SK-N-DZ (cell line): ENCODE measurements at places on chromosomes 6 and 20.

GRCh38 chr6:32857156-32857891, 3.3 kb downstream of the PSMB9 start:
- DNase-seq, result no peak

- no peak for DNase-seq
Observed at GRCh38 chr20:1232286-1233111, 6.7 kb downstream of the RAD21L1 start.

DNA sequence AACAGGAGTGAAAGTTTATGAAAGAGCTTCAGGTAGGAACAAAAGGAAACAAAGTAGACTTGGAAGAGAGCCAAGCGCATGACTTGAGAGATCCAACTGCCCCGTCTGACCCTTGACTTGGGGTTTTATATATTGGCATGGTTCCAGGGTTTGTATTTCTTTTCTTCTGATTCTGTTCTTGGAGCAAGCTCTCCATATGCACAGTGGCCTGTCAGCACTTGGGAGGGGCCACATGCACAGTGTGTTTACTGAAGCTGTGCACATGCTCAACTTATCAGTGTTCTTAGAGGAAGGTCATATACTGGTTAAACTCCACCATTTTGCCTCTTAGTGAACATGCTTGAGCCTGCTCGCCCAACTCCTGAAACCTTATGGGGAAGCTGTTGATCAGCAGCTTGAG, 953.7 kb downstream of the TFAP2A start:
- DNase-seq, result no peak

DNA sequence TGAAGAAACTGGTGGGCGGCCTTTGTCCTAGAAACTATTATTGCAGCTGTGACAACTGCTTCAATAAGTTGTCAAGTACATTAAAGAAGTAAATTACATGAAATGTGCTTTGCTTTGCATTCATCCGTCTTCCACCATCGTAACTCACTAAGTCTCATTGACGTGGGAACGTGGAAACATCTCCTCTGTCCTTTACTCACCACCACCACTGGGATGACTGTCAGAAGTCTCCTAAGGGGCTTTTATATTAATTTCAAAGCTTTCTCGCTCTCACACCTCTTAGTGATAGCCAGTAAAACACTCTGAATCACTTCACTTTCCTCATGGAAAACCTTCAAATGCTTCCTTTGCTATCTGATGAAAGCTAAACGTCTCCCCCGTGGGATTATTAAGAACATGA, 111.9 kb upstream of the SLC2A12 start:
- no peak for DNase-seq

DNA sequence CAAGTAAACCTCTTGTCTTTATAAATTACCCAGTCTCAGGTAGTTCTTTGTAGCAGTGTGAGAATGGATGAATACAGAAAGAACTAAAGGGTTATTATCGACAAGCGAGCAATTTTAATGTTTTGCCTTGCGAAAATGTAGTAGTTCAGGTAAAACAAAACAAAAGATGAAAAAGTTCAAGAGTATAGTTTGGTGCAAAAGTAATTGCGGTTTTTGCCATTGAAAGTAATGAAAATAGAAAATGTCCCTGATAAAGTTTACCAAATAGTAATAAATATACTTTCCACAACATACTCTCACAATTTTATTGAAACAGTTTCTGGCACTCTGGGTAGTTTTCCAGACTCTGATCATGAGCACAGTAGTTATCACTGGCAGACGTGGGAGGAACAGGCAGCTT, 71.9 kb upstream of the SLC35B3 start:
- no peak for DNase-seq

DNA sequence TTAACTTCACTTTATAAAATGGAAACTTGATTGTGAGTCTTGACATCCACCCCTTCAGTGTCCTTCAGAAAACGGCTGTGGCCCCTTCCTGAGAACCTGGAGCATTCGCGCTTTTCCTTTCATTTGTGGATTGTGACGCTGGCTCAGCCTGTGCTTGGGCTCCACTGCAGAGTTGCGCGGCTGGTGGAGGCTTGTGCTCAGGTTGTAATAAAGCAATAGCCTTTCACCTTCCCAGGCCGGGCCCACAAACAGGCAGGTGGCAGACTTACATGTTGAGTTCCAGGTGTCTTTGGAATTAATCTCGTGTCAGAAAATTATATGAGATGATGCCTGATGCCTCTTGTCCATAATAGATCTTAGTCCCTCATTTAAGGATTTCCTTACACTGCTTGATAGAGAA, 199.9 kb downstream of the CDH4 start:
- DNase-seq, result no peak

DNA sequence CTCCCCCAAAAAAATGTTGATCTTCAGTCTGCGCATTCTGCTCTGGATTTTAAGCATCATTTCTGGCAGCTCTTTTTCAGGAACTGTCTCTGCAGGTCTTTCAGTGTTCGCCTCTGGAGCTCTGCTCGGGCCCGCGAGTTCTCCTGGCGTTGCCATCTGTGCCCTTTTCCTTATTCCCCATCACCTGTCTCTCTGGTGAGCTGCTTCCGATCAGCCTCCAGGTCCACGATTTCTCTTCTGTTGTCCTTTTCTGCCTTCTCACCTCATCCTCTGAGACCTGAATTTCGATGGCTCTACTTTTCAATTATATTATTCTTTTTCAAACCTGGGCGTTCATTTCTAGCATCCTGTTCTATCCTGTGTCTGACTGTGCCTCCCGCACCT, 590 bp upstream of the MAP1LC3A start:
- no peak for DNase-seq

GRCh38 chr20:50286609-50287008, 96.0 kb downstream of the CEBPB start:
- DNase-seq, result peak; percentile 85

- no peak for DNase-seq
Observed at GRCh38 chr6:37480951-37481534, 18.6 kb downstream of the CCDC167 start.

DNA sequence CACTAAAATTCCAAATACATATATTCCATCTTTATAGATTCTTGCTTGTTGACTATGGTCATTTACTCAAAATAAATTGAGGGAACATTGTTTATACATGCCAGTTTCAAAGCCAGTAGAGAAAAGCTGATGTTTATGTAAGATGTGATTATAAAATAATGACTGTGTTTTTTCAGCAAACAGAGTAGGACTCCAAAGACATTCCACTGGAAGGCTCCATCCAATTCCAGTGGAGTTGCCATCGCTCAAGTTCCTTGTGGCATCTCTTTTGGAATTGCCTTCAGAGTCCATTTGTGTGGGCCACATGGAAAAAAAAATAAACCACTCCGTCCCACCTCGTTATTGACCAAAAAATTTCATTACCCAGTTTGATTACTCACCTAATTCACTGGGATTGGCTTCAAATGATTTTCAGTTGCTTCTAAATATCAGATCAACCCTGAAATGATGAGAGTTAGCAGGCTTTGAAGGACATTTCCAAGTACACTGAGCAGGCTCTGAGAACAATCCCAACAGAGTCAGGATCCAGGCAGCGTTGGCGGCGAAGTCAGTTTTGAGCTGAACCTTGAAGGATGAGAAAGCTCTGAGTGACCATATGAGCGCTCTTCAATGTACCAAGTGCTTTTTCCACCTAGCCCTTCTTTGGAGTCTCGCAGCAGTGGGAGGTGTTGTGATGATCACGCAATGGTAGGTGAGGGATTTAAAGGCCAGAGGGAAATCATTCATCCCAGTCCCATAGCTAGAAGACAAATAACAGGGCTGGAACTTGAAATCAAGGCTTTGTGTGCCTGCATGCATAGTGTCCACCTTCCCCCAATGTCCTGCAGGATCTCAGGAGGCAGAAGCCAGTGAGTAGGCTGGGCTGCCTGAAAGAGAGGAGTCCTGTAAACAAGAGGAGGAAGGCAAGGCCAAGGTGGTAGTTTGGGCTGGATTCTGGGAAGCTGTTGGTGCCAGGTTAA, 281.7 kb downstream of the CDC5L start:
- no peak for DNase-seq

DNA sequence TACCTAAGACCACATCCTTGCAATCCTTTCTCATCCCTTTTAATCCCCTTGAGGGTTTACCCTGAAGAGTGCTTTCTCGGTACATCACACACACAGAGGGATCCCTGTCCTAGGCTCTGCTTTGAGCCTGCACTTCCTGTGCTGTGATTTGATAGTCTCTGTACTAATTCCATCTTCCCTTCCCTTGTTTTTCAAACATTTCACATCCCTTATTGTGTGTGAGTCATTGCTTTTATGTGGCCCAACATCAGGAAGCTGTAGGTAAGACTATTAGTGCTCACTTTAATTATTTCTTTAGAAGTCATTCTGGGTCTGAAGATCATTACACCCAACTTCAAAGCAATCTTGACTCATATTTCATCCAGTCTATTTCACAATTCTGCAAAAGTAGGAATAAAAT, 57.2 kb upstream of the ANKEF1 start:
- no peak for DNase-seq

DNA sequence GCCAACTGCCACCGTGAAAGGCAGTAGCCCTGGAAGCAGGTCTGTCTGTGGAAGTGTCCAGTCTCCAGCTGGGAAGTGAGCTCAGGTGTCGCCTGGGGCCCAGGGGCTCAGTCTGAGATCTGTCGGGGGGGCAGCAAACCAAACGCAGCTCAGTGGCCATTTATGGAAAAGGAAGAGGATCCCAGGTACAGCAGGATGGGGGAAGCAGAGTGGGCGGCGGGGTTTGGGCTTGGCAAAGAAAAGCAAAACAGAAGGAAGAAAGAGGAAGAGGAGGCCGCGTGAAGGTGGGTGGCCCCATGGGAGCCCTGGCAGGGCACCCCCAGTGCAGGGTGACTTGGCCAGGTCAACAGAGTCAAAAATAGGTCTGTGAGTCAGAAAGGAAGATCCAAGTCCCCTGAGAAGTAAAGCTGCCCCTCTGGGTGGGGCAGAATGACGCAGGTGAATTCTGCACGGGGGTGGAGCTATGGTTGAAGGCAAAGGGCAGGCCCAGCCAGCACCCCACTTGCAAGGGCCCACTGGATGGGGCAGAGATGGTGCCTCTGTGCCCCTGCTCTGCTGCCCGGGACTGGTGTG, 5.3 kb downstream of the PXDC1 start:
- DNase-seq, result no peak

- DNase-seq, result no peak
Observed at GRCh38 chr20:33846291-33846935, 35.3 kb downstream of the CHMP4B start.
